NCI-H460 (cell line): ENCODE measurements at places on chromosomes 5 and 9.

DNA sequence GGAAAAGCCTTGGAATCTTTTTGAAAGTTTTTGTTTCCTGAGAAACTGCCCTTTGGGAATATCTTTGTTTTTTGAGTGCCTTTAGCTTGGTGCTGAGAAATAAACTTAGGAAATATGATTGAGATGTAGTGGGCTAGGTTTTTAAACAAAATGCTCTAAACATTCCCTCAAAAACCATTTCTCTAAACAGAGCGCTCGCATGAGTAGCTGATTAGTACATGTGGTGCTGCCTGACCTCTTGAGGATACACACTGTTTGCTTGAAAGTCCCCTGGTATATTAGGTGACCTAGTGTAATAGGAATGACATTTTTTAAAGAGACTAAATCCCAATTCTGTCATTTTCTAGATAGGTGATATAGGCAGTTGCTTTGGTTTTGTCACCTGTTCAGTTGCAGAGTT lies 132.3 kb downstream of the ADAMTSL1 start:
- DNase-seq = no peak

DNA sequence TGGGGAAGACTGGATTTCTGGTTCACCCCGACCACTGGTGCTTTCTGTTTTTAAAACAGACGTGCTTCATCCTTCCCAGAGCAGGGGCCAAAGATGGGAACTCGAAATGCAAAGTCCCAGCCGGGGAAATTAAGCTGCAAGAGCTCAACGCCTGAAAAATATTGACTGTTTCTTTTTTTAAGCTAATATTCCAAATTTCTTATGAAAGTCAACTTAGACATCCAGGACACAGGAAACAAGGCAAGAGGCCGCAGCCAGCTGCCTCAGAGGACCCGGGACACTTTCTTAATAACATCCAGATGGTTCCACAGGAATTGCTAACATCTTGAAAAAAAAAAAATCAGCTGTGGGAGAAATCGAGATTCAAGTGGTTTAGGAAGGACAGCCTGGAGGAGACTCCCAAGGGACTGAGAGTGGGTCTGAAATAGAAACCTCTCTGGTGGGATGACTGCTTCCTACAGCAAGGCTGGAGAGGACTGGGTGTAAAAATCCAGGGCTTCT lies 144.9 kb downstream of the FGF1 start:
- DNase-seq = no peak

GRCh38 chr5:176162198-176162597 lies 76.0 kb upstream of the SIMC1 start:
- DNase-seq = no peak

- DNase-seq = no peak
These were observed 1.6 kb upstream of the TOMM5 start for GRCh38 chr9:37593883-37594448.

GRCh38 chr9:77251050-77251449 lies 73.7 kb downstream of the VPS13A start:
- DNase-seq = no peak

DNA sequence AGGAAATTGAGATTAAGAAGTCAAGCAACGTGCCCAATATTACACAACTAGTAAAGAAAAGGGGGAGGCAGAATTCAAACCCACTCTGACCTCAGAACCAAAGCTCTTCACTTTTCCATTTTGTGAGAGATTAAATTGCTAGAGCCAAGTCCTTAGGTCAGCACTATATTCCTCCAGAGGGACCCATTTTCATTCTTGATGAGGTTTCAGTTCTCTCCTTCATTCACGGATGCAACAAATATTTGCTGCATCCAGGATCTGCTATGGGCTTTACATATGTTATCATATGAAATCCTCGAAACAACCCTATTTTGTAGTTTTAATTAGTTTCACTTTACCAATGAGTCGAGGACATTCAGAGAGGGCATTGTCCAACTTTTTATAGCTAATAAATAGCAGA lies 239.2 kb downstream of the EFNA5 start:
- DNase-seq = no peak
